NCI-H1930 (cell line): ENCODE measurements at places on chromosomes 2 and 18.

- no peak for DNase-seq
Observed at GRCh38 chr2:34828481-34828880, 1229.4 kb upstream of the FAM98A start.

DNA sequence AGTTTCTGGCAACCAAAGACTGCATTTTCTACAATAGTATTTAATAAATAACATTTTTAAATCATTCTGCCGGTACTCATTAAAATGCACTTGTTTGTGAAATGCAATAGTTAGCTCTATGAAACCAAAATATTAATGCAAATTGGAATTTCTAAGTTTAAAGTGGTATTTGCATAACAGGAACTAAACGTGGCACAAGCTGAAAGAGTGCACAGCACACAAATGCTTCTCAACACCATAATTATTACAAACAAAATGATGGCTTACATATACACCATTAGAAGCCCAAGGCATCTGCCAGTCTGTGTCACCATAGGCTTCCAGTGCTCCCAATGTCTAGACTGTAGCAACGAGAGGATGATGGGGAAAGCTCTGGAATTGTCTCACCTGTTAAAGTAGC is 280.5 kb downstream of the TCF4 start:
- no peak for DNase-seq

GRCh38 chr2:168494190-168494711 is 38.2 kb downstream of the CERS6 start:
- DNase-seq, result no peak

DNA sequence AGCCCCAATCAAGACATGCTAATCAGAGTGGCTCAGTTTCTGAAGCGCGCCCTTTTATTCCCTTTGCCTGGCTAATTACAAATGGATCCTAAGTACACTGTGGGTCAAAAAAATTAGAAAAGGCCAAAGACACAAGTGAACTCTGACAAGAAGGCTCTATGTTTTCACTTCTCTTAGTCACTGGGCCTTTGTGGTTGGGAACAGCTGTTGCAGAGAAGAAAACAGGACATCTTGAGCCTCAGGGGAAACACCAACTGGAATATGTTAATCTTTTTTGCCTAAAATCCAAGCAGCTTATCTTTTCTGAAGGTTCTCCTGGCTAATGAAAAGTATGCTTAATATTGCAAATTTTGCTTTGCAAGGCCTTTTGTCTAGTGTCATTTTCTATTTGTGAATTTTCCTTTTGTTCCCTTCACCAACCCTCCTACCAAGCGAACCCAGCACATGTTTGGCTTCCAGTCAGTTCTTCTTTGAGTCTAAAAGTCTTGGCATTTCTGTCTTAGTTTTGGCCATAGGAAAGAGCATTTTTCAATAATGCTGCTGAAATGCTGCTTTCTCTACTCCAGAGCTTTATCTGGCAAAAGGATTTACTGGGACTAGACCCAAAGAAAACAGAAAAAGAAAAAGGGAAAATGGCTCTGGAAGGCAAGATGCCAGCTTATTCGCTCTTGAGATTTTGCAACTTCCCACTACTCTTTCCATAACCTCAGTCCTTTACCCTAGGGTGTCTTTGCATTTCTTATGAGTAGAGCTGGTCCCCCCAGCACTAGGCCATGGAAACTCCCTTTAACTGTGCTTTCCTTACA is 440.2 kb upstream of the ST6GAL2 start:
- DNase-seq, result no peak

- DNase-seq, result no peak
Observed at GRCh38 chr2:216017365-216017764, 4.0 kb upstream of the MREG start.

DNA sequence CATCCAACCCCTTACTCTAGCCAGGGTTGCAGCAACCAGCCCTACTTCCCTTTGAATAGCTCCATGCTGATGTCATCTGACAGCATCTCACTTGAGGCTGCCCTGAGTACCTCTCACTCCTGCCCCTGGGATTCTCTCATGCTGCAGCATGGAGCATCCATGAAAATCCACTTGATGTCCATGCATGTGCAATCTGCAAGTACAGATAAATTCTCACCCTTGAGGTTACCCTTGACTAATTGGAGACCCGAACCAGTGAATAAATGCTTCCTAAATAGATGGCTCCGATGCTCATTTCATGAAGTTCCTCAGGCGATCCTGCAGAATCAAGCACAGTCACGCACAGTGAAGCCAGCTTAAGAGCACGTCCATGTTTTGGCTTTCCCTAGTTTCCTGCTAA is 298.3 kb downstream of the RBM43 start:
- no peak for DNase-seq

GRCh38 chr2:130302164-130302886 is 40.4 kb upstream of the IMP4 start:
- no peak for DNase-seq

- DNase-seq, result no peak
Observed at GRCh38 chr2:209376686-209377085, 47.2 kb upstream of the MAP2 start.

- DNase-seq, result no peak
Observed at GRCh38 chr2:171411791-171412483, 21.9 kb downstream of the METTL8 start.

- no peak for DNase-seq
Observed at GRCh38 chr2:133789743-133790142, 221.5 kb upstream of the NCKAP5 start.

- DNase-seq, result no peak
Observed at GRCh38 chr2:150133623-150134022, 353.8 kb downstream of the RND3 start.

DNA sequence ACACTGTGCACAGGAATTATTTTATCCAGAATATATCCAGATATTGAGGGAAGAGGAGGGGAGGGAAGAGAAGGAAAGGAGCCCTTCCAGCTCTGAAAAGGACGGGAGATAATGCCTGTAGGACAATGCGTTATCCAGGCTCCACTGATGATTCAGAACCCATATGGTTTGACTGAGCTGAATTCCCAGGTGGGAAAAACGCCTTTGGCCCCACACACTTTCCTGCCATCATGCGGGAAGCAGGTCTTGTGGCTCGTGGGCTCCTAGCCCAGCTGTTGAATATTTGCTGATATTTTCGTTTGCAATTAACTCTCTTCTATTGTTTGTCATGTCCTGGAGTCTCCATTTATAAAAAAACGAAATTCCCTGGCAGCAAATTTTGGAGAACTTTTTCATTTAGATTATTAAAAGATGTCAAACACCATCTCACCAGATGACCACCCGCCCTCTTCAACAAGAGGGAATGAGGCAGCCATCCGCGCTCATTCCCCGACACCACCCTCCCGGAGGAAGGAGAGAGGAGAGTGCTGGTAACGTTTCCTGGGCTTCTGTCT is 8.9 kb downstream of the COL6A3 start:
- DNase-seq, result no peak

GRCh38 chr2:64052463-64053241 is 33.4 kb upstream of the VPS54 start:
- no peak for DNase-seq

GRCh38 chr2:21229302-21229701 is 105.5 kb downstream of the TDRD15 start:
- DNase-seq, result no peak

- DNase-seq, result no peak
Observed at GRCh38 chr2:194319222-194319992, 1337.6 kb upstream of the SLC39A10 start.

- DNase-seq, result no peak
Observed at GRCh38 chr2:54546923-54547720, 91.0 kb downstream of the SPTBN1 start.

DNA sequence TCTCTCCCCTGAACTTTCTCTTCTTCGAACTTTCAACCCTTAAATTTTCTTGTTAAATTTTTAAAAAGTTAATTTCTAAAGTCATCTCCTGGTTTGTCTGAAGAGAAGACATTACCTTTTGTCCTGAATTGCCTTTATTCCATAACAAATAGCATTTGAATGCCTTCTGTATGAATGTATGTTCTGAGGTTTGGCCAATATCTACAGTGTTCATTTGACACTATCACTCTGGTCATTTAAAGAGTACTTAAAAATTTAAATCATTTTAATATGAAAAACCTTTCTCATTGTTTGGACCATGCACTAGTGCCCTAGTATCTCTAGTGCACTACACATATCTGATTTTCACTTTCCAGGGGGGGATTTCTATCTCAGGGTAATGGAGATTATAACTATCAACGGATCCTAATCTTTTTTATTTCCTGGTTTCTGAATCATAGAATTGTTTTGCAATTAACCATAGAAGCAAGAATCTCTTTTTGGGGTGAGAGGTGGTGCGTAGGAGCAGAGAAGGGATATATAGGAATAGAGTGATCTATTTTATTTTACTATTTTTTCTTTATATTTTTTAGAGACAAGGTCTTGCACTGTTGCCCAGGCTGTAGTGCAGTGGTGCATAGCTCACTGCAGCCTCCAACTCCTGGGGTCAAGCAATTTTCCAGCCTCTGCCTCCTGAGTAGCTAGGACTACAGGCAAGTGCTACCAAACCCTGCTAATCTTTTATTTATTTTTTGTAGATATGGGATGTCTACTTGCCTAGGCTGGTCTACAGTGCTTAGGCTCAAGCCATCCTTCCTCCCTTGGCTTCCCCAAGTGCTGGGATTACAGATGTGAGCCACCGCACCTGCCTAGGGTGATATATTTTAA is 25.5 kb downstream of the TANC1 start:
- no peak for DNase-seq

DNA sequence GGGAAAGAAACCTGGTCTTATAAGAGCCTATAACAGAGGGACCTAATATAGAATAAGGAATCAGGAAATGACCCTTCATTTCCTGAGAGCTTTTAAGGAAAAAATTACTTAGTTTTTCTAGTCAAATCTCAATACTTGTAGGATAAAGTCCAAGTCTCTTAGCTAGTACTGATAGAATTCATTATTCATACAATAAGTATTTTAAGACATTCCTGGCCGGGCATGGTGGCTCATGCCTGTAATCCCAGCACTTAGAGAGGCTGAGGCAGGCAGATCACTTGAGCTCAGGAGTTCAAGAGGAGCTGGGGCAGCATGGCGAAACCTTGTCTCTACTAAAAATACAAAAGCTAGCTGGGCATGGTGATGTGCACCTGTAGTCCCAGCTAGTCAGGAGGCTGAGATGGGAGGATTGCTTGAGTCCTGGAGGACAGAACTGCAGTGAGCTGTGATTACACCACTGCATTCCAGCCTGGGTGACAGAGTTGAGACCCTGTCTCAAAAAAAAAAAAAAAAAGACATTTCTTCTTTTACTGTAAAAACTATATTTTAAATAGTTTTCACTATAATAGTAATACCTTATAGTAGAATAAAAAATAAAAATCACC is 3.2 kb downstream of the RAB3GAP1 start:
- DNase-seq, result no peak

DNA sequence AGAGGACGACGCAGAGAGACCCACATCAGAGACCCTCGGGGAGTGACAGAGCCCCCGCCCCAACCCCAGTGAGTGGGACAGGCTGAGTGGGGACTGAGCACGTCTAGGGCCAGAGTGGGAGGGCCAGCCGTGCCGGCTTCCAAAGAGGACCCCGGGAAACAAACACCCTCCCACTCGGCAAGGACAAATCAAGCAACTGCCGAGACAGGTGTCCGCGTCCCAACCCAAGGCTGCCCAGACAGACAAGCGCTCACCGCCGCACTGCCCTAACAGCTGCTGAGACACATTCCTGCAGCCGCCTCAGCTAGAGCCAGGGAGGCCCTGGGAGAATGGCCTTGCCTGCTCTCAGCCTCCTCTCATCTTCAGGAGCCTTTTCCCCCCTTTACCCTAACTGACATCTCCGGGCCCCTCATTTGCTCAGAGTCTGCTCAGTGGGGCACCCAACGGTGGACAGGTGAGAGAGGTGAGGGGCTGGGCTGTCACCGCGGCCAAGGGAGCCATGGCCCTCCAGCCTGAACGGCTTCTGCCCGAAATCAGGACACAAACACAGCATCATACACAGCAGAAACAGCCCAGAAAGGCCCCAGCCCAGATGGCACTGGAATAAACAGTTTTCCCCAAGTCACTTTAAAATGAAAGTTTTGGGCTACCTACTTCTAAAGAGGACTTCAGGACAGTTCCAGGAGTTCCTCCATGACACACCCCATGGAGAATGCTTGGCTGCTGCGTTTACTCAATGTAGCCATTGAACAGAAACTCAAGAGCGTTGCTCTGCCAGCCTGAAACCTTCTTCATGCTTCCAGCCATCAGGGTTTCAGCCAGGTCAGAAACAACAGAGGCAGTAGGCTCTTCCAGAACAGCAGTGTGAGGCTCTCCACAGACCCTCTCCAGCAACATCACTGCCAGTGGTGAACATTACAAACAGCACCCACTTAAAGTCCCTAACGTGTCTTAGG is 23.6 kb downstream of the SLC66A2 start:
- no peak for DNase-seq

DNA sequence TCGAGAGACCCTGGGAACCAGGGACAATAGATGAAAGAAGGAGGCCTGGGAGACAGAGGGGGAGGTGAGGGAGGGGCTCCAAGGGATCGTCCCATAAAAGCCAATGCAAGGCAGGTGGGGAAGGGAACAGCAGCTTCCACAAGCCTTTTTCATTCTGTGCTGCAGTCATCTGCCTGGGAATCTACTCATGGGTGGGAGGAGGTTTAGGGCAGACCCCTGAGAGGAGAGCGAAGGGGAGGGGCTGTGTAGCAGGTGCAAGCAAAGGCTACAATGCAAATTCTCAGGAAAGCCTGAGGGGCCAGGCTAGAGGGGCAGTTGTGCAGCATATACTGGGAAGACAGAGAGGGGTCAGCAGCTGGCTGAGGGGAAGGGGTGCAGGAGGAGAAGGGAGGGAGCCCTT is 135.4 kb downstream of the SETBP1 start:
- DNase-seq, result no peak

DNA sequence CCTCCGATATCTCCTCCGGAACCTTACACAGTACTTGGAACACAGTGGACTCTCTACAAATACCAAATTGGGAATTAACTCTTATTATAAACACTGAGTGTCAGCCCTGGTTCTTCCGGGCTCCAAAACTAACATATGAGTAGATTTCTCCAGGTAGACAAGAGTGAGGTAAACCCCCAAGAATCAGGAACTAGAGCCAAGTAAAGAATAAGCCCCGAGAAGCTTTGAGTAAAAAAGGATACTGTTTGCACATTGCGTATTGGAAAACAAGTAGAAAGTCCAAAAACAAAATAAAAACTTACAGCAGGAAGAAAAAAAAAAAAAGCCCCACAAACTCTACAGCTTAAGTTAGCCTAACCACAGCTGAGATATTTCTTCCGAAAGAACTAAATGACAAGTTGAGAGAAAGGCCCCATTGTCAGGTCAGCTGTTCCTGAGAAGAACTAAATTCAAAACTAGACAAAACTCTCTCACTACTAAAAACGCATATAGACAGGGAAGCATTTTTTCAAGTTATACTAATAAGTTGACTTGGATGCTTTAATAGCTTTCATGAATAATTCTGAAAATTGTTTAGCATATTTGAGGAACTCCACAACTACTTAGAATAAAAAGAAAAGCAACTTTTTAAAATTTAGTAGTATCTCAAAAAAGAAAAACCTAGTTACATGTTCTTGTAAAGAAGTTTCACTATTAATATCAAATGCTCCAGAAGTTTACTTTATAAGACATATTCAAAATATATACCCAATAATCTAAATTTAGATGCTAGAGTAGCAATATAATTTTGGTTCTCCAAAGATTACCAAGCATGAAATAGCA is 4.3 kb upstream of the HAAO start:
- no peak for DNase-seq
